Esophagus muscularis mucosa (tissue), 4 donors: ENCODE measurements at places on chromosomes 11 and 22. TPM values are rescaled to one million over a fixed set of nuclear protein-coding genes. Genes with fewer than 3 reads are reported as not detected.

The SLC6A5 gene
- not detected for total RNA-seq

The CYTH4 gene
- total RNA-seq = 27.3 TPM

The DBX1 gene
- total RNA-seq = not detected

The LRRC4C gene
- total RNA-seq = 1.9 TPM

DNA sequence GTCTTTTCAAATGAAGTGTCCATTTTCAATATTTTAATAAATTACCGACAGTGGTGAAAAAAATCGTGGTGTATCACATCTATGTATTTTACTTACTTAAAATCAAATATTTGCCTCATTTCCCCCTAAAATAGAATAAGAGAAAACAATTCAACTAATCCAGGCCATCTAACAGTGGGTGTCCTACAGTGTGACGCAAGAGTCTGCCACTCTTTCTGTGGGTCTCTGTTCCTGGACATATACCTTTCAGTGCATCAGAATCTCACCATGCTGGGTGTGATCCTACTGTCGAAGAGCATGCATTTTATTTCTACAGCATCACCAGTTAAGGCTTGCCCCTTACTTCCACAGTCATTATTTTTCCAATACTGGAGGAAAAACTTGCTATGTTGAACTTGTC is 111.2 kb downstream of the CD44 start:
- no peaks in the 10 kb centered on the region for H3K36me3 ChIP-seq
- no peak overlapping the region for H3K4me3 ChIP-seq
- peaks cover 58% of the 10 kb centered on the region for H3K4me1 ChIP-seq

- H3K27ac ChIP-seq = no peak overlapping the region
- no peaks in the 10 kb centered on the region for H3K27me3 ChIP-seq
- peaks cover 74% of the 10 kb centered on the region for H3K4me1 ChIP-seq
- peaks cover 62% of the 10 kb centered on the region for H3K36me3 ChIP-seq
- DNase-seq = no peak
- no peak overlapping the region for H3K4me3 ChIP-seq
Measured at GRCh38 chr11:114236829-114237228, 59.4 kb upstream of the NNMT start.

GRCh38 chr22:29503811-29504372 is 23.9 kb downstream of the NEFH start:
- no peak overlapping the region for H3K27ac ChIP-seq
- H3K27me3 ChIP-seq = no peaks in the 10 kb centered on the region
- H3K4me1 ChIP-seq = no peaks in the 10 kb centered on the region
- DNase-seq = no peak

- no peak overlapping the region for H3K4me3 ChIP-seq
- no peak overlapping the region for H3K27ac ChIP-seq
- H3K4me1 ChIP-seq = no peaks in the 10 kb centered on the region
Measured at GRCh38 chr11:115550291-115551059, 46.3 kb upstream of the CADM1 start.

GRCh38 chr11:126186025-126186698 is 25.3 kb downstream of the RPUSD4 start:
- H3K4me1 ChIP-seq = no peaks in the 10 kb centered on the region
- H3K36me3 ChIP-seq = peaks cover 18% of the 10 kb centered on the region

DNA sequence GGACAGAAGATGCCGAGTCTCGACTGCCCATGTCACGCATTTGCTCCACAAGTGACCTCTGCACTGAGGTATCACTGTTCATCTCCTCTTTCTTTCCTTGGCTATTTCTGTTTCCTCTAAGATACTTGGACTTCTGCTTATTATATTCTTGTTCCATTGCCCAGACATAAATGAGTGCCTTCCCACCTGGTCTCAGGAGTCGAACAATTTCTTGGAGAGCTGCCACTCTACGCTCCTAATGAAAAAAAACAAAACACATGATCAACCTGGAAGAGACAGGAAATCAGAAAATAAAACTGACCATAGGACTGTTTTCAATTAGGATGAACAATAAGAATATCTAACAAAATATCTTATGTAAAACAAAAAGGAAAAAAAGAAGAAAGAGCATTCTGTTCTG is 47.4 kb upstream of the CWF19L2 start:
- no peaks in the 10 kb centered on the region for H3K27me3 ChIP-seq
- H3K27ac ChIP-seq = no peak overlapping the region
- no peaks in the 10 kb centered on the region for H3K36me3 ChIP-seq
- H3K4me1 ChIP-seq = no peaks in the 10 kb centered on the region
- DNase-seq = no peak
- no peak overlapping the region for H3K4me3 ChIP-seq

GRCh38 chr11:126755526-126755925 is 245.0 kb downstream of the KIRREL3 start:
- no peaks in the 10 kb centered on the region for H3K36me3 ChIP-seq
- no peaks in the 10 kb centered on the region for H3K27me3 ChIP-seq
- no peak overlapping the region for H3K4me3 ChIP-seq
- H3K27ac ChIP-seq = no peak overlapping the region
- no peak for DNase-seq

DNA sequence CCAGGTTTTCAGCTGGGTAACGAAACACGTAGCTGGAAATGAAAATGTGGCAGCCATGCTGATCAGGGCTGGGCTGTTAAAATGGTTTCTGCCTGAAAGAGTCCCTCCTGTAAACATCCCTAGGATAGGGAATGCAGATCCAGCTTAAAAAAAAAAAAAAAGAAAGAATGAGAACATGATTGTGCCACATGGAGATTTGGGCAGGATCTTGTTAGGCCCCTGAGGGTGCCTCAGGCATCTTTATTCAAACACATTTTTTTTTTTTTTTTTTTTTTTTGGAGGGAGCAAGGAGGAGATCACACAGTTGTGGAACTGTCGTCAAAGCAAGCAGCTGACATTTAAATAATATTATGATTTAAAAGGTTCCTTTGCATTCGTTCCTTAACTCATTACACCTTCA is 900.3 kb downstream of the OPCML start:
- H3K4me1 ChIP-seq = no peaks in the 10 kb centered on the region
- no peak overlapping the region for H3K27ac ChIP-seq
- H3K36me3 ChIP-seq = no peaks in the 10 kb centered on the region
- H3K27me3 ChIP-seq = no peaks in the 10 kb centered on the region
- no peak overlapping the region for H3K4me3 ChIP-seq
- DNase-seq = peak; percentile 29

DNA sequence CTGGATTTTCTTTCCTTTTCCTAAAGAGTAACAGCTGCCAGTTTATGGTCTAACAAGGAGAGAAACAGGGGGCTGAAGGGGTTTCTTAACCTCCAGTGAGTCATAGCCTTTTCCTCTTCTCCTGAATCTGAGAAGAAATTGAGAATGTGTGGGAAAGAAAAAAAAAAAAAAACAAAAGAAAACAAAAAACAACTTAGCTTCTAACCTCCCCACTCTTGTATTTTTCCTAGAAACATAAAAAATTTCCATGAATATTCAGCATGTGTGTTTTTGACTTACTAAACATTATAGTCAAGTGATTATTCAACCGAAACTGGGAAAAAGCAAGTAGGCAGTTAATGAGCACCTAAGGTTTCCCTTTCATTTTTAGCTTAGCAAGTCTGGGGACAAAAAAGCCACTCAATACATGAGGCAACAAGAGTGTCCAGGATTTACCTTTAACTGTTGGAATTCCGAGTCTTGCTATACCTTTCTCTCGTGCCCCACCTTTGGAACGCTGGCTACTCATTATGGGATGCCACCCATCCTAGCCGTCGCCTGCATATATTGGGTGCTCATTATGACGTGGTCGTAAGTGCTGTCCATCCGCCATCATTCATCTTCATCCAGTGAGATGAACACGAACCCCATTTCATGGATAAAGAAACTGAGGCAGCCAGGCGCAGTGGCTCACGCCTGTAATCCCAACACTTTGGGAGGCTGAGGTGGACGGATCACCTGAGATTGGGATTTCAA is 2.4 kb downstream of the ASPHD2 start:
- no peak for DNase-seq
- H3K36me3 ChIP-seq = no peaks in the 10 kb centered on the region
- no peak overlapping the region for H3K27ac ChIP-seq

DNA sequence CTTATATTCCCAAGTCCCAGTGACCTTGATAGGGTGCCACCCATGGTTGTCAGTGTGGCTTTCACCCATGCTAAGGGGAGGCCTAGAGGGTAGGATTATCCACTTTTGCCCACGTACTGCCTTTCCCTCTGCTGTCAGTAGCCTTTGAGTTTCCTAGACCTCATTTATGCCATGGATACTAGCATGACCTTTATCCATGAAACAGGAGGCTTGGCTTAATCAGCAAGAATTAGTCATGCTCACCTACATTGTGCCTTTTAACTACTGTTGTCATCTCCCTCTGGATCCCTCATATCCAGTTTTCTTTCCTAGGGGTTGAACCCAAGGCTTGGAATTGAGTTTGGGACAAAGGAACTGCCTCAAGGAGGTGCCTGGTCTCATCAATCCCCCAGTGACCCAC is 716.7 kb downstream of the NTM start:
- no peak overlapping the region for H3K27ac ChIP-seq
- no peak overlapping the region for H3K4me3 ChIP-seq
- no peaks in the 10 kb centered on the region for H3K4me1 ChIP-seq
- H3K36me3 ChIP-seq = no peaks in the 10 kb centered on the region

GRCh38 chr11:110092515-110093406 is at the start of gene ZC3H12C:
Gene ZC3H12C (plus strand): TSS chr11:110093392. CDS start chr11:110093412, 20 bp downstream.
- peaks cover 19% of the 10 kb centered on the region for H3K4me1 ChIP-seq
- peak; percentile 96 for DNase-seq
- peak within 1 kb of the TSS; percentile 85 for H3K4me3 ChIP-seq
- no peaks in the 10 kb centered on the region for H3K27me3 ChIP-seq
- no peaks in the 10 kb centered on the region for H3K36me3 ChIP-seq

GRCh38 chr11:128398517-128399250 is 188.7 kb downstream of the ETS1 start:
- H3K27me3 ChIP-seq = no peaks in the 10 kb centered on the region
- H3K27ac ChIP-seq = no peak overlapping the region
- H3K4me1 ChIP-seq = peaks cover 6% of the 10 kb centered on the region
- DNase-seq = no peak

DNA sequence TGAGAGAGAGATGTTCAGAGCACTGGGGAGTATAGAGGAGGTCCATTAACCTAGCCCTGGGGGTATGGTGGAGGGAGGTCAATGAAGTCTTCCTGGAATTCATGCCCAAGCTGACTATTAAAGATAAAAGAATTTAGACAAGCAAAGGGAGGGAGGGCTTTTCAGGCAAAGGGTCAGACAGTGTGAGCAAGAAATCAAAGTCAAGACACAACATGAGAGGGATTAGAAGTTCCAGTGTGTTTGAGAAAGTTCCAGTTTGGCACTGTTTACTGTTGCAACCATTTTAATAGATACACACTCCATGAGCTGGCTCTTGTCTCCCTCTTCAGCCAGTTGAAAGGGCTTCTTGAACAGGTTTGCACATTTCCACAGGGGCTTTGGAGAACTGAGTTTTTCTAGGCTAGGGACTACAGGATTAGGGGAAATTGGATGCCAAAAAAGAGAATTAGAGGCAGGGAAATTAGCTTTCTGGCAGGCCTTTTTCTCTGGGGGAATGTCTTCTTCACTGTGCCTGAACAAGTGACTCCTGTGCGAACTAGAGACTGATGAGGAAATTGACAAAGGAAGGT is 14.7 kb upstream of the NNMT start:
- no peaks in the 10 kb centered on the region for H3K36me3 ChIP-seq
- no peak overlapping the region for H3K4me3 ChIP-seq
- DNase-seq = peak; percentile 64
- H3K27ac ChIP-seq = no peak overlapping the region
- H3K27me3 ChIP-seq = no peaks in the 10 kb centered on the region

GRCh38 chr11:117673602-117674001 is 123.4 kb downstream of the DSCAML1 start:
- H3K4me3 ChIP-seq = no peak overlapping the region
- DNase-seq = no peak
- H3K4me1 ChIP-seq = no peaks in the 10 kb centered on the region
- no peak overlapping the region for H3K27ac ChIP-seq
- H3K36me3 ChIP-seq = no peaks in the 10 kb centered on the region

DNA sequence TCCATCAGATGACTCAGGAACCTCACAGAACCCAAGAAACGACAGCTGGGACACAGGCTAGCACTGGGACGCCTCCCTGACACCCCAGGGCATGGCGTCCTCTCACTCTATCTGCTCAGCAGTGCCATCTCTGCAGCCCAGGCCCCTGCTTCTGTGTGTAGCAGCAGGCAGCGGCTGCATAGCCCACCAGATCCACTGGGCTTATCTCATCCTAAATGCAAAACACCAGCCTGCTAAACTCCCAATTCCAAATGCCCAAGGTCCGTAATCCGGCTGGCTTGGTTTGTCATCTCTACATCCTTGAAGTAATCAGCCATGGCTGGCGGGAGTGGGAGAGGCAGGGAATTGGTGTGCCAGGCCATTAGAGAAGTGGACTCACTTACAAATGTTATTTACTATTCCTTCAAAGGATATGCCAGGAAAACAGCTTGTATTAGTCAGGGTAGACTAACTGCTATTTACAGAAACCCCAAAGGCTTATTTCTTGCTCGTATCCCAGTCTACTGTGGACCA is 30.7 kb downstream of the SPATA19 start:
- H3K27ac ChIP-seq = no peak overlapping the region
- no peak overlapping the region for H3K4me3 ChIP-seq
- no peaks in the 10 kb centered on the region for H3K36me3 ChIP-seq
- no peak for DNase-seq

- no peaks in the 10 kb centered on the region for H3K27me3 ChIP-seq
- H3K4me3 ChIP-seq = no peak overlapping the region
- no peaks in the 10 kb centered on the region for H3K36me3 ChIP-seq
- peaks cover 8% of the 10 kb centered on the region for H3K4me1 ChIP-seq
- DNase-seq = no peak
Measured at GRCh38 chr11:125338886-125339811, 156.9 kb downstream of the FEZ1 start.

DNA sequence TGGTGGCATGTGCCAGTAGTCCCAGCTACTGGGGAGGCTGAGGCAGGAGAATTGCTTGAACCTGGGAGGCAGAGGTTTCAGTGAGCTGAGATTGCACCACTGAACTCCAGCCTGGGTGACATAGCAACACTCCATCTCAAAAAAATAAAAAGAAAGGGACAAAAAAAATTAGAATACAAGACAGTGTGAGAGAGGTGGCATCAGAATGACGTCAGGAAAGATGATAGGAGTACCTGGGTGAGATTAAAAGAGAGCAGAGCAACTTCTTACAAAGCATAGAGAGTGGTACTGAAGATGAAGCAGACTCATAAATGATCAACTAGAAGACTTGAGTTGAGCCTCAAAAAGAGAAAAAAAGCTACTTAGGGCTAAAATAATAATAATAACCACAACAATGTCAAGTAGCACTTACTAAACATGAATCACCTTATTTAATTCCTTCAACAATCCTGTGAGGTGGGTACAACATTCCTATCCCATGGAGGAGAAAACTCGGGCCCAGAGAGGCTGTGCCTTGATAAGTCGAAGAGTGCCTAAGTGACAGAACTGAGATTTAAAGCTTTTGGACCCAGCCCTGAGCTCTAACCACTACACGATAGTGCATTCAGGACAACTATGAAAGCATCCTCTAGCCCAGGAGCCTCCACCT is 5.2 kb upstream of the SLN start:
- no peak overlapping the region for H3K4me3 ChIP-seq
- peaks cover 16% of the 10 kb centered on the region for H3K4me1 ChIP-seq
- no peak for DNase-seq
- no peaks in the 10 kb centered on the region for H3K27me3 ChIP-seq
- no peaks in the 10 kb centered on the region for H3K36me3 ChIP-seq
- no peak overlapping the region for H3K27ac ChIP-seq

DNA sequence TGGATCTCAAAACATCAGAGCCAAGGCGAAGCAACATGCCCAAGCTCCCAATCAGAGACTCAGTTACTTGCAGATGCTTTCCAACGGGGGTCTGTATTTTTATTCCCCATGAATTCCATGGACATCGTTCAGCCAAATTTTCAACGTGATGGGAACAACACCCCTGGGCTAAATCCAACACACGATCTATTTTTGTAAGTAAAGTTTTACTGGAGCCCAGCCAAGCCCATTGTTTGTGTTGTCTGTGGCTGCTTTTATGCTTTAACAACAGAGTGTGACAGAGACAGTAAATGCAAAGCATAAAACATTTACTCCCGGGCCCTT is 33.7 kb downstream of the SLC5A1 start:
- peak; percentile 57 for DNase-seq
- H3K27me3 ChIP-seq = peaks cover 19% of the 10 kb centered on the region
- H3K36me3 ChIP-seq = no peaks in the 10 kb centered on the region
- no peak overlapping the region for H3K27ac ChIP-seq
